ENCODE measurements at places on chromosomes 2 and 18.

DNA sequence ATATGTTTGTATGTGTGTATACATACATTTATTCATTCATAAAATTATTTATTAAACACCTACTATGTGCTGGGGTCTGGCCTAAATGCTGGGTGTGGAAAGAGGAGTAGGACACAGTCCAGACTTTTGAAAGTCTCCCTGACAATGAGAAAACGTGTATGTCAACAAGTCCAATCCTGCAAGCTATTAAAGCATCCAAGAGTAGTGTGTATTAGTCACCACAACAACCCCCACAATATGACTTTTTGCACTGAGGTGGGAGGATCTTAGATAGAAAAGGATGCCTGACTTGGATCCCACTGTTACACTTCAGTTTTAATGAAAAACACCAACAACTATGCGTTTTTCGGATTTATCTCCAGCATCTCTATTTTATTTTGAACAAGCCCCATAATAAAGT is 446.4 kb downstream of the EPHA4 start:
- DNase-seq, result no peak

DNA sequence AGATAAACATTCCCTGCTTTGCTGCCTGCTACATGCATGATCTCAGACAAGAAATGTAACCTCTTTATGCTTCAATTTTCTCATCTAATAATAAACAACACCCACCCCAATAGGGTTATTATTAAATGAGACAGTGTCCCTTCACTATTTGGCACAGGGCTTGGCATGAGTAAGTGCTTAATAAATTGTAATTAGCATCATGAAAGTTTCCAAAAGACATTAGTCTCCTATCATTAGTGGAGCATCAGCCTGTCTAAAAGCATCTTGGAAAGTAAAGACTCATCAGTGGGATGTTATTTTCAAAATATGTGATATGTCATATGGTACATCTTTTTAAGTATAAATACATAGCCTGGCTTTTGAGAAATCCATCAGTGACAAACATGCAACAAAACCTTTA is 275.0 kb downstream of the ZEB2 start:
- DNase-seq, result no peak

- DNase-seq, result no peak
These were observed 9.9 kb downstream of the BMP10 start for GRCh38 chr2:68861330-68861729.

DNA sequence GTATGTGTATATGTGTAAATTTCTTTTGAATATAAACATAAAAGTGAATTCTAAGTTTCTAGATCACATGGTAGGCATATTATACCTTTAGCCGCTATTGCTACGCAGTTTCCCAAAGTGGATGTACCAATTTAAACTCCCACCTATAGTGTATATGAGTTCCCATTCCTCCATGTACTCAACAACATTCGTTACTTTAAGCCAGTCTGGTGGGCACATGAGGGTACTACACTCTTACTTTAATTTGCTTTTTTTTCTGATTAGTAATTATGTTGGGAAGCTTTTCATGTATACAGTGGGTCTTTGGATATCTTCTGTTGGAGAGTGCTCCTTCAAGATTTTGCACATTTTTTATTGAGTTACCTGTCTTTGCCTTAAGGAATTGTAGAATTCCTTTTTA is 683.8 kb downstream of the ERBB4 start:
- DNase-seq, result no peak

- peak; percentile 53 for DNase-seq
These were observed 89.4 kb downstream of the SCN3A start for GRCh38 chr2:165114346-165114939.

GRCh38 chr2:199806179-199806578 is 44.8 kb downstream of the FTCDNL1 start:
- DNase-seq, result no peak

DNA sequence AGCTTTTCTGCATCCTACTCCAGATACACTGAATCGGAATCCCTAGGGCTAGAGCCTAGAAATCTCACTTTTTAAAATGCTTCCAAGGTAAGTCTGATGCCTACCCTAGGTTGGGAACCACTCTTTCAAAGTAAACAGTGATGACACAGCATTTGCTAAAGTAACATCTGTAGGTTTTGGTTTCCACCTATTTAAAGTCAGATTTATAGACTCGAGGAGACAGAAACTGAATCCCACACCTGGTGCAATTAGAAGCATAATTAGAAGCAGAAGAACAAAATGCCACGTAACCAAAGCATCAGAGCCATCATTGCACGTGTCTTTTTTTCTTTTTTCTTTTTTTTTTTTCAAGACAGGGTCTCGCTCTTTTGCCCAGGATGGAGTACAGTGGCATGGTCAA is 40.9 kb downstream of the PDK1 start:
- DNase-seq, result no peak

- DNase-seq, result no peak
These were observed at the start of gene KIAA2012 for GRCh38 chr2:202072737-202073401. Gene KIAA2012, plus strand, starts transcription at chr2:202073255. Its CDS starts 373 bp downstream, at chr2:202073628.

- DNase-seq, result no peak
These were observed 137.8 kb upstream of the GYPC start for GRCh38 chr2:126518196-126518595.

DNA sequence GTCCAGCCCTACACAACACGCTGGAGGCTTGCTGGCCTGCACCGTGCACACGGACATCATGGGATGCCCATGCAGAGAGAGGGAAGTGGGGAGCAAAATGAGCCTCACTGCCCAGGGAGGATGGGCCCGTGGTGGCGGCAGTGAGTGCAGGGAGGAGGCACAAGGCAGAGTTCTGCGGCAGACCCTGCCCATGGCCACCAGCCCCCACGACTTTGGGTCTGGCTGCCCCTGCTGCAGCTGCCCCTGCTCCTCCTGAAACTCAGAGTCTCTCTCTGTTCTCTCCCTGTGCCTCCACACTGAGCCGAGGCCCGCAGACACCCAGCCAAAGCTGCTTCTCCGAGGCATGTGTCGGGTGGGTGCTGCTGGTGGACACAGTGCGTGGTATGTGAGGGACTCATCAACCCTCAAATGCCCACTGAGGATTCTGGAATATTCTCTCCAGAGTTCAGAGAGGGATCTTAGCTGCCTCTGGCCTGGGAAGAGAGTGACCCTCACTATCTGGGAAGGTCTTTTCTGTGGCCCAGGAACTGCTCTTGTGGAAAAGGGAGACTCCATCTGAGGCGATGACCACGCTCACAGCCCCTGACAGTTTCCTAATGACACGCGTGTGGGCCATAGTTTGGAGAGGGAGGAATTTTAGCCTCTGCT is 45.1 kb upstream of the HPCAL1 start:
- DNase-seq, result no peak

- DNase-seq, result no peak
These were observed 92.6 kb downstream of the LYPD6 start for GRCh38 chr2:149422991-149423338.

DNA sequence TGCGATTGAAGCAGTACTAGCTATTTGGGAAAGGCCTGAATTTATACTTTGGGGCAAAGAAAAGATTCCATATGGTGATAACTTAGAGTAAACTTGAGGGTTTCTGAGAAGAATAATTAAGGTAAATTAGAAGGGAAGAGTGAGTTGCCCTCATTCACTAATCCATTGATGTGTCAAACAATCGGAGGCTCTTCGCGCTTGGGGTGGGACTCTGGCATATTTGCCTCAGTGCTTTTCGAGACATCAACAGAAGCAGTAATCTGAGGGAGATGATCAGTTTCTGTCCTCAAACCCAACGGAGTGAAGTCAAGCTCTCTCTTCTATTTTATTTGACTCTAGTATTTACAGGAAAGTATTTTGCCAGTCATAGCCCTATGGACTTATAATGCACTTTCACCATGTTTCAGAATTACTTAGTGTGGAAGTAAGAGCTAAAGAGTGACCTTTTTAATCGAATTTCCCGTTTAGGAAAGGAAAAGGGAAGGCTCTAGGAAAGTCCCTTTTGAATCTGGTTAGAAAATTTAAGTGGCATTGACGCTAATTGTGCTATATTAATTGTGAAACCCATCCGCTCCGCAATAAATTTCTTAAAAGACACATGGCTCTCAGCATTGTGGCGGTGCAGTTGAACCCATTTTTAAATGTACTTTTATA is 1.3 kb downstream of the RAB10 start:
- DNase-seq, result no peak

DNA sequence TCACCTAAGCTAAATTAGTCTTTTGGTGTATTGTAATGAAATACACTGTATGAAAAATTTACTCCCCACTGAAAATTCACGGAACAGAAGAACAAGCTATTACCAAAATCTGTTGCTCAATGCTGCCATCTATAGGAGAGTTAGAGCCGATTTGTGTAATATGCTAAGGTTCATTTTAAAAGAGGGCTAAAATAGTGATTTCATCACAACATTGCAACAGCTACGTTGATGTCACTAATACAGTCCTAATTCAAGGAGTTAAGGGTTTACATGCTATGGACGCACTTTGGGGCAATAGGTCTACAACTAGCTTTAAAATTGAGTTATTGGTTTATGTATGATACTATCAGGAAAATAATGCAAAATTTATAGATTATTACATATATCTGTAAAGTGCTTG is 3.0 kb upstream of the IRS1 start:
- peak; percentile 95 for DNase-seq

DNA sequence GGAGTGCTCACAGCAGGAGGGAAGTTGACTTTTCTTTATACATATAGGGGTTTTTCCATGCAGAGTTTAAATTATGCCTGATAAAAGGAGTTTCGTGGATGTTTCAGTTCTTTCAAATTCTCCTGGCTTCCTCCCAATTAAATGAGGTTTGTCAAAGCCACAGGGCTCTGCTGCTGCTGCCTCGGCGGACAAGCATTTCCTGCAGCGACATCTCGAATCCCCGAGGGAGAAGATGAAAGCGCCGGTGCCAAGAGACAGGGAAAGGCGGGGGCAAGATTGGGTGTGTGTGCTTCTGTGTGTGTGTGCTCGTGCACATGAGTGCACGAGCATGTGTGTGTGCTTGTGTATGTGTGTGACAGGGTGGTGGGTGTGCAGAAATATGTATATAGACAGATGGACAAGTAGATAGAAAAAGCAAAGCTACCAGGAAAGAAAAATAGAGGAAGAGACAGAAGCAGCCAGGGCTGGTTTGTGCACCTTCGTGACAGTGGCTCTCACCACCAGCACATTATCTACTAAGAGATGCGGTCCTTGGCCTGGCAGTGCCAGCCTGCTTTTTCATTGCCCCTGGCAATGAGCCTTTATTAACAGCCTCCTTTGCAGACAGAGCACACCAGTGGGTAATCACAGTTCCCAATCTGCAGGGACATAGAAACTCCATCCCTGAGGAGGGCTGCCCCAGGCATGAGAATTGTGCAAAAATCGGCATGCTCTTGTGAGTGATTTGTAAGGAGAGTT is 76.2 kb downstream of the CDK15 start:
- peak; percentile 36 for DNase-seq

DNA sequence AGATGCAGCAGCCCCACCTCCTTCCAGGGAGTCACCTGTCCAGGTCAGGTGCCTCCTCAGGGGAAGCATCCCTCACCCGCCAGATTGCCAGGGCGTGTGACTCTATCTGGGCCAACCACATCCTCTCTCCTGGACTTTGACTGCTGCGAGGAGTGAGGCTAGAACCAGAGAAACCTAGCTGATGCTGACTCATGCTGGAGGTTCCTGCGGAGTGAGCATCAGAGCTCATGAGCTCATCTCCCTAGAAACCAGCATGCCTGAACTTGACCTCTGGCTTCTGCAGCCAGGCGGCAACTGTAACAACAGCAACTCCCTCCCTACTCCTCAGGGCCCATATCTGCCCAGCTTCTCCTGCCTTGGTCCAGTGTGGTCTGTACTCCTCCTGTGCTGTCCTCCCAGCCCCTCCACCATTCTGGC is 28.3 kb upstream of the NT5DC4 start:
- peak; percentile 97 for DNase-seq

DNA sequence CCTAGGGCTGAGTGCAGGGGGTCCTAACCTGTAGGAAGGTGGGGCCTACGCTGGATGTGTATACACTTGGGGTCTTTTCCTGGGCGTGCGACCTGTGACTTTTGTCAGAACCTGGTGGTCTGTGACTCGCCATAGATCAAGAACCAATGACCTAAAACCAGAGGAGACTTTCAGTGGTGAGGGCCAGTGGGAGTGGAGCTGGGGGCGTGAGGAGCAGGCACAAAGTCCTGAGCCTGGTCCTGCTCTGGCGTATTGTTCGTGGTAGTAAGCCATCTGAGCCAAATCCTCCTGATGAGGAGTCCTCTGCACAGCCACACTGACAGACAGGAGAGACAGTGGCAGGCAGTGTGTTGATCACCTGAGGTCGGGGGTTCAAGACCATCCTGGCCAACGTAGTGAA is 8.9 kb downstream of the INPP4A start:
- DNase-seq, result no peak

GRCh38 chr2:16012626-16013358 is 72.4 kb downstream of the MYCN start:
- no peak for DNase-seq

DNA sequence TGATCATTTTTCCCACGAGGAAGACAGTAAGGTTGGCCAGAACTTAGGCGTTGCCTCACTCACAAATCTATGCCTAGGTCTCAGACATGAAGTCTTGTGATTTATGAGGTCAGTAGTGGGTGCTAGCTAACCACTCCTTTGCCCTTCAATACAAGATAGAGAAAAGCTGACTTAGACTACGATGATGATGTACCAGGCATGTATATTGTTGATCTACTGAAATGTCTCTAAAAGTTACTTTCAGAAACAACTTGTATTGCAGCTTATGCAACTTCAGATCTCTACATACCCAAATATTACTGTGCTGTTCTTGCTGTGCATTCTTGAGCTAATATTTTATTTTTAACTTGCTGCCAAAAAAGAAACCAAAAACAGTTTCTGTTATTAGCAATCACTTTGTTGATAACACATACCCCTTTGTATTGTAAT is 30.6 kb downstream of the MAPRE2 start:
- peak; percentile 34 for DNase-seq

DNA sequence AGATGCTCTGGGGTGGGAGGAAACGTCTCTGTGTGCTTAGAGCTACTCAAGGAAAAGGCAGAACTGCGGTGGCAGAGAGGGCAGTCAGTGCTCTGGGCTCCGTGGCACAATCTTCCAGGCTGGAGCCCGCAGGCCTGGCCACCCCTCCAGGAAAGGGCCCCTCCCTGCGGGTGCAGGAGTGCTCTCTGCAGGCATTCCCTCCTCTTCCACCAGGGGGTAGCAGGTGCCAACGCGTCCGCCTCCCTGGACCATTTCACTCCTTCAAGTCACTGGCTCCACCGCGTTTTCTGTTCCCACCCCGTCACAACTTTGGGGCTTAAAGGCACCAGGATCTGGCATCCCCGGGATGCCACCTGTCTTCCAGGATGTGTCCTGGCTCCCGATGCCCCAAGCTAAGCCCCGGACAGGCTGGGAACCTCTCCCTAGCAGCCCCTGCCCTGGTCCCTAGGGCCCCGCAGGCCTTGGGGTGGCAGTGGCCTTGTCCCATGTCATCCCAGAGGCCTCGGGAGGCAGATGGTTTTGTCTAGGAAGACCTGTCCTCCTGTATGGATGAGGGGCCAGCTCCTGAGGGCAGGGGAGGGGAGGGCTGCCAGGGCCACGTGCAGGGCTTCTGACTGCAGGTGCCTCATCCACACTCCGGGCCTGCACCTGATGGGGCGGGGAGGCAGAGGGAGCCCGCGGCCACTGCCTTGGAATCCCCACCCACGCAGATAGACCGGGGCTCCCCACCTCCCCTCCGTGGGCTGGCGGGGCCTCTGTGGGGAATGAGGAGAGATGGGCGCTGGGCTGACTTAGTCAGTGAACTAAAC is 26.4 kb downstream of the KCNIP3 start:
- DNase-seq, result no peak

- DNase-seq, result peak; percentile 7
These were observed 59.9 kb upstream of the CYRIA start for GRCh38 chr2:16725549-16725948.

GRCh38 chr2:180662941-180663471 is 317.4 kb upstream of the UBE2E3 start:
- DNase-seq, result peak; percentile 59

Data from fibroblast of mammary gland (primary cell).